ELF-1 (cell line): ENCODE measurements at places on chromosomes 12 and 14.
A peak's percentile ranks its signal among the peaks of the same experiment; 100 is the strongest.

DNA sequence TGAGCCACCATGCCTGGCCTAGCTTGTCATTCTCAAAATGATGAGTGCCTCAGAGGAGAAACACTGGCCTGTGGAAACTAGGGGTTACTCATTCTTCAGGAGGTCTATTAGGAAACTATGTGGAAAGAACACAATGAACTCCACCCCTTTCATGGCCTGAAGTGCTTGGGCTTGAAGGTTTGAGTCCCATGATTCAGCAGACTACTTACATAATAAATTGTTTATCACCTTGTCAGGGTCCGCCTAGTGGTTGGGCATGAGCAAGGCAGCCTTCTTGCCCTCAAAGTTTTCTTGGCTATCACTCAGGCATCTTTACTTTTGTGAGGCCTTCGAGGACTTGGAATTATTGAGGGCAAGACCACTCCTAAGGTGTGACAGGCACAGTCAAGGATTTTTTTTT, 251.2 kb downstream of the ACSS3 start:
- peak; percentile 25 for DNase-seq

GRCh38 chr12:31278424-31278823, 47.5 kb downstream of the SINHCAF start:
- DNase-seq: no peak

DNA sequence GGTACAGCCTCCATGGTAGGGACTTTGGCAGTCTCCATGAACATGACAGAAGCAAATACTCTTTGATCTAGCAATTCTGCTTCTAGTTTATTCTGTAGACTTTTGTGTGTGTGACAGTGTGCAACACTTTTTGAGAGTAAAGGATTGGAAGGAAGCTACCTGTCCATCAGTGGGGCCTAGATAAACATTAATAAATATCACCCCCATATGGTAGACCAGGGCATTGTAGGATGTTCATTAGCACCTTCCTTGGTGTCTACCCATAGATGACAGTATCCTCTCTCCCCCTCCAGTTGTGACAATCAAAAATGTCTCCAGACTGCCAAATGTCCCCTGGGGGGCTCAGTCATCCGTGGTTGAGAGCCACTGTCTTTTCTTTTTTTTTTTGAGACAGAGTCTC, 10.8 kb downstream of the SNRNP35 start:
- no peak for DNase-seq

DNA sequence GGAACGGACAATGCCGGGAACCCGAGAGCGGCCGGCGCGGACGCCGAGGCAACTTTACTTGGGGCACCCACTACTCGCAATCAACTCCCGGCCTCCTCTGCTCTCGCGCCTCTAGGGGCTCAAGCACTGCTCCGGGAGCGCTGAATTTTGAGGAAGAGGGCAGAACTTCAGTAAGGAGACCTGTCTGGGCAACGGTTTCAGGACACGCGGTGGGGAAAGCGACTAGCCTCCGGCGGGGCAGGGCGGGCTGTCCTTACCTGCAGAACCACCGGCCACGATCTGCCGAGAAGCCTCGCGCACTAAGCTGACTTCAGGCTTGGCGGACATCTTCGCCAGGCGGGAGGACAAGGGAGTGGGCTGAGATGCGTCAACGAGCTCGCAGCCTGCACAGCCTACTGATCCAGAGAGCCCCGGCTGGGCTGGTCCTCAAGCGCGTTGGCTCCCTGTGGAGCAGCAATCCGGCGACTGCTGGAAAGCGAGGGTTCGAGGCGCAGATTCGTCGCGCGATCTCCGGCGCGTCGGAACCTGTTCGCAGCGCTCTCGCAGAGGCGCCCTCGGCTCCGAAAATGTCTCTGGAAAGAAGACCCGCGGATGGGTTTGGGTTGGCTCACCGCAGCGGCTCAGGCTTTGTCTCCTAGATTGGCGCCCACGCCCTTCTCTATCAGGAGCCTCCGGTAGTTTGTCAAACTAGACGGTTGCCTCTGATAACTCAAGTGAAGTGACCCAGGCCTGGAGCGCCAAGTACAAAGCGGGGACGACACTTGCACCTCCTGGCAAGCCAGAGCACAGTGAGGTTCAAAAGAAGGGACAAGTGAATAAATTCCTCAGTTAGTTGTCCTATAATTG, at the start of gene SLC25A21:
Gene SLC25A21, minus strand, starts transcription at position 583 of the 846 bp plus-strand sequence.
- DNase-seq: peak; percentile 89

GRCh38 chr12:57095440-57095839, 6.5 kb downstream of the NAB2 start:
- DNase-seq: no peak

GRCh38 chr14:60125918-60126317, 34.2 kb downstream of the PCNX4 start:
- no peak for DNase-seq

GRCh38 chr12:128787827-128788226, 35.9 kb downstream of the SLC15A4 start:
- DNase-seq: no peak

DNA sequence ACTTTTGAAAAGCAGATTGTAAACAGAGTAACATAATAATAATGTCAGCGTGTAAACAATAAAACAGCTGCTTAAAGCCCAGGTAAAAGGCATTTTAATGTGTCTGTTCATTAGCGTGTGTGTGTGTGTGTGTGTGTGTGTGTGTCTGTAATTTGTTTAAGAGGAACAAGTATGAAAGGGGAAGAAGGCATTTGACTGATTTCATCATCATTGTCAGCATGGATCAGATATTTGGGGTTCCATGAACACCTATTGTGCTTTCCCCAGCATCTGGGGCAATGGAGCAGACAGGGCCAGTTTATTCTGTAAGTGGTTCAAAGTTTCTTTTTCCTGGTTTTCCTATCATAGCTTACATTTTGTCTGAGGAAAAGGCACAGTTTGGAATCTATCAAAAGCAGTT, 28.9 kb downstream of the SLC25A21 start:
- no peak for DNase-seq

GRCh38 chr14:50964683-50965390, 20.6 kb upstream of the PYGL start:
- DNase-seq: no peak

GRCh38 chr14:68886109-68886434, 93.0 kb downstream of the ACTN1 start:
- peak; percentile 15 for DNase-seq

GRCh38 chr12:122421187-122421820, 1.2 kb downstream of the CLIP1 start:
- DNase-seq: peak; percentile 17

- DNase-seq: no peak
Observed at GRCh38 chr12:42953021-42953420, 363.5 kb upstream of the PRICKLE1 start.

DNA sequence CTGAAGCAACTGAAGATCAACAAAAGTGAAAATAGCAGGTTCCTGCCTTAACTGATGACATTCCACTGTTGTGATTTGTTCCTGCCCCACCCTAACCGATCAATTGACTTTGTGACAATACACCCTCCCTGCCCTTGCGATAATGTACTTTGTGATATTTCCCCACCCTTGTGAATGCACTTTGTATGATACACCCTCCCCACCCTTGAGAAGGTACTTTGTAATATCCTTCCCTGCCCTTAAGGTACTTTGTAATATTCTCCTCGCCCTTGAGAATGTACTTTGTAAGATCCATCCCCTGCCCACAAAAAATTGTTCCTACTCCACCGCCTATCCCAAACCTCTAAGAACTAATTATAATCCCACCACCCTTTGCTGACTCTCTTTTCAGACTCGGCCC, 41.4 kb downstream of the BCAT1 start:
- no peak for DNase-seq

GRCh38 chr14:91613459-91614112, 103.5 kb upstream of the PPP4R3A start:
- DNase-seq: no peak

DNA sequence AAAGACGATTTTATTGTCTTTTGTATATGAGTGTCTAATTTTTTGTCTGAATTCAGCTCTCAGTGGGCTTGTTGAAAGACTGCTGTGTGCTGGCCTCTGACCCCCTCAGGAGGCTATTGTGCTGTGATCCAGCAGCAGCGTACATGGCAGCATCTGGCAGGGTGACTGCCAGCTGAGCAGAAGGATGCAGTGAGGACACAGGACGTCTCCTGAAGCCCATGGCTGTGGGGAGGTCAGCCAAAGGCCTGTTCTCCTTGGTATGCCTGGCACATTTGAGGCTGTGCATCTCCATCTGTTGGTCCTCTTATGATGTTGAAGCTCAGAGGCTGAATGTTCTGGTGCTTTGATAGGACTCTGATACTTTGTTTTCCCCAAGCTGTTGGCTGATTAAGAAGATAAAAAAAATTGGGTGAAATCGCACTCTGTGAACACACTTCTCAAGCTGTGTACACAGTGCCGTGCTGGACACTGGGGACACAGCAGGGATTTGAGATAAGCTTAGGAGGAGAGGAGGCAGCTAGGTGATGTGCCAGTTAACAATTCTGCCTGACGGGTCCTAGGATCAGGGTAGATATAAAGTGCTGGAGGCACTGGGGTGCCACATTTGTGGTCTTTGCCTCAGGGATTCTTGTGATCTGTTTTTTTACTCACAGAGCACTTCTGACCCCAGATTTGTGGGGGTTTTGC, 37.5 kb downstream of the EID3 start:
- DNase-seq: no peak

DNA sequence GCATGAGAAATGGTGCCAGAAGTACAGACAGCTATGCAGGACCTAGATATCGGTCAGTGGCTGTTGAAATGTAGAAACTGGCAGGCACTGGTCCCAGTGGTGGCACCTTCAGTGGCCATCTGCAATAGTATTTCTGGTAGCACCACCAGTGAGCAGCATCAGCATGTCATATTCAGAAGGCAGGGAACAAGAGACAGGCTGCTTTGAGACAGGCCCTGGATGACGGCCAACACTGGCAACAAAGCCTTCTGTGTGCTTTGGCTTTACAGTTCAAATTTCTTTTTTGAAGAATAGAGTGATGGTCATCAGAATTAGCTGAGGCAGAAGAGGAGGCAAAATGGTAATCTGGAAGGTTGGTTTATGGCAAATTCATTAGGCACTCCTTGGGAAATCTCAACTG, 273.4 kb upstream of the SLC16A7 start:
- peak; percentile 17 for DNase-seq

- DNase-seq: no peak
Observed at GRCh38 chr14:65879248-65880009, 466.9 kb downstream of the FUT8 start.

GRCh38 chr14:71311061-71311460, 403.8 kb downstream of the PCNX1 start:
- no peak for DNase-seq

GRCh38 chr14:82710267-82710841, 1176.7 kb upstream of the SEL1L start:
- DNase-seq: peak; percentile 79
